ENCODE measurements at places on chromosomes 5 and 9. TPM values are rescaled to one million over a fixed set of nuclear protein-coding genes. Genes with fewer than 3 reads are reported as not detected.

DNA sequence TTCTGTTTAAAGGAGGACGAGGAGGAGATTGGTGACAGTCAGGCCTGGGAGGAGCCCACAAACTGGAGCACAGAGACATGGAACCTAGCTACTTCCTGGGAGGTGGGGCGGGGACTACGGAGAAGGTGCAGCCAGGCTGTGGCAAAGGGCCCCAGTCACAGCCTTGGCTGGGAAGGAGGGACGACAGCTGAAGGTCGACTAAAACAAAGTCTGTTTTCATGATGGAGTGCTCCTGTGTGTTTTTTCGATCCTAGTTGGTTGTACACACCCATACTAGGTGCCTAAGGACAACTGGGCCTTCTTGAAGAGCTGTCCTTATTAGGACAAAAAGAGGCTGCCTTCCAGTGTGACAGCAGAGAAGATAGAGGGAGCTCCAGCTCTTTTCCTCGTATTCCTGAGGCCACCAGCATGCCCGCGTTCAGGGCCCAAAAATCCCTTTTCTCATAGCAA is 2.9 kb downstream of the CCDC107 start:
- DNase-seq: no peak

KLHL3 gene
- 11.8 TPM for total RNA-seq

DNM1 gene
- total RNA-seq: 29.7 TPM

DNA sequence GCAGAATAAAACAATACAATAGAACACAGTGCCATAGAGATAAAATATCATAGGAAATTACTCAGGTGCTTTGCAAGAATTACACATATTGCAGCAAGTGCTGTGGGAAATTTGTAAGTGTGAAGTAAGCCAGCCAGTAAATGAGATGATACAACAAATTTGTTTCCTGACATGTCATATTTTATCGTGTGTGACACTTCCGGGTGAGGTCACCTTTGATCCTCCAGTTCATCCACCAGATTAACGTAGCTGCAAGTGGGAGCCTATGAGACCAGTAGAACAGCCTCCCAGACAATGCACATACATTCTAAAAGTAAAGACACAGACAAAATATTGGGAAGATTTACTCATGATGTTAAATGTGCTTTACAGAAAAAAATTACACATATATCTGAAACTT is 72.2 kb downstream of the PRDM9 start:
- no peak for DNase-seq

- peak; percentile 22 for DNase-seq
These were observed 232.1 kb downstream of the MAN2A1 start for GRCh38 chr5:109921735-109922380.

GRCh38 chr5:173464813-173465212 is 136.6 kb upstream of the STC2 start:
- DNase-seq: no peak

DNA sequence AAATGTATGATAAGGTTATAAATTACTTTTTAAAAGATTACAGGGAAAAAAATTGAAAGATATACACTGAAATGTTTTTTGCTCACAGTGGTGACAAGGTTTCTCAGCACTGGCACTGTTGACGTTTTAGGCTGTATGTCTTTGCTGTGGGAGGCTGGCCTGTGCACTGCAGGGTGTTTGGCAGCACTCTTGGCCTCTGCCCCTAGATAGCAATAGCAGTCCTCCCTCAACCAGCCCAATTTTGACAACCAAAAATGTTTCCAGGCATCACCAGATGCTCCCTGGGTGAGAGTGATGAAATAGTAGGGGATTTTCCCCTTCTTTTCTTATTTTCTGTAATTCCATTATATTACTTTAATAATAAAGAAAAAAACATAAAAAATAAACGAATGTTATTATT is 3.3 kb downstream of the CD274 start:
- no peak for DNase-seq

GRCh38 chr9:8030095-8030494 is 230.5 kb upstream of the DMAC1 start:
- no peak for DNase-seq

DNA sequence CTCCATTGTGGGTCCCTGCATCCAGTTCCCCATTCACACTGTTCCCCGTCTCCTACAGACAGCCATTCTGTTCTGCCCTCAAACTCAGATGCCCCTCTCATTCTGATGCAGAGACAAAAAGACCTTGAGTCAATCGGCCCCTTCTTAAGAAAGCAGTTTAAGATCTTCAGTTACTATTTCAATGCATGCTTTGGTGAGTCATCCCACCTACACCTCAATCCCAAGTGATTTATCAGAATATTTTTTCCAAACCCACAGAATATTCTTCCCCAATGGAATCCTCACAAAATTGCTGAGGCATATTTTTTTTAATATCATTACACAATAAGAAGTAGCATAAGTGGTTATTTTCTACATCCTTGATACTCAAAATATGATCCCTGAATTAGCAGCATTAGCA is 92.4 kb upstream of the SLC1A1 start:
- DNase-seq: peak; percentile 83
